Left kidney (tissue), 8 donors: ENCODE measurements at places on chromosomes 12 and 14.

GRCh38 chr12:121932914-121933521 lies 14.6 kb downstream of the CFAP251 start:
- DNase-seq = no peak

- DNase-seq = no peak
Observed at GRCh38 chr12:105100207-105100985, 7.1 kb upstream of the WASHC4 start.

- no peak for DNase-seq
Observed at GRCh38 chr12:112179916-112180315, 54.6 kb downstream of the TRAFD1 start.

DNA sequence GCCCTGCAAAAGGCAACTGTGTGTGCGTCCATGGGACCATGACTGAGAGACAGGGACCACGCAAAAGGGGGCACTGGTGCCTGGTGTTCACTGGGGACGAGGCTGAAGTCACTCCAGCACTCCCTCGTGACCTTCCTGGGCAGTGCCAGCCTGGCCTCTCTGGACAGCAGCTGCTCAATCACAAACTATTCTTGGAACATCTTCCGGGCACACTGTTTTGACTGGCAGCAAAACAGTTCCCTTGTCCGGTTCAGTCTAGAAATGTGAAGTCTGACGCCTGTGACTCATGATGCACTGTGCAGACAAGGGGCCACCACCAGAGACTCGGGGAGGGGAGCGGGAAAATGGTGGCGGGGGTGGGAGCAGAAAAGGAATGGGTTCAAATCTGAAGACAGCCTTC lies 20.8 kb downstream of the SNRNP35 start:
- no peak for DNase-seq

GRCh38 chr12:131132118-131132892 lies 178.6 kb downstream of the ADGRD1 start:
- peak; percentile 79 for DNase-seq

DNA sequence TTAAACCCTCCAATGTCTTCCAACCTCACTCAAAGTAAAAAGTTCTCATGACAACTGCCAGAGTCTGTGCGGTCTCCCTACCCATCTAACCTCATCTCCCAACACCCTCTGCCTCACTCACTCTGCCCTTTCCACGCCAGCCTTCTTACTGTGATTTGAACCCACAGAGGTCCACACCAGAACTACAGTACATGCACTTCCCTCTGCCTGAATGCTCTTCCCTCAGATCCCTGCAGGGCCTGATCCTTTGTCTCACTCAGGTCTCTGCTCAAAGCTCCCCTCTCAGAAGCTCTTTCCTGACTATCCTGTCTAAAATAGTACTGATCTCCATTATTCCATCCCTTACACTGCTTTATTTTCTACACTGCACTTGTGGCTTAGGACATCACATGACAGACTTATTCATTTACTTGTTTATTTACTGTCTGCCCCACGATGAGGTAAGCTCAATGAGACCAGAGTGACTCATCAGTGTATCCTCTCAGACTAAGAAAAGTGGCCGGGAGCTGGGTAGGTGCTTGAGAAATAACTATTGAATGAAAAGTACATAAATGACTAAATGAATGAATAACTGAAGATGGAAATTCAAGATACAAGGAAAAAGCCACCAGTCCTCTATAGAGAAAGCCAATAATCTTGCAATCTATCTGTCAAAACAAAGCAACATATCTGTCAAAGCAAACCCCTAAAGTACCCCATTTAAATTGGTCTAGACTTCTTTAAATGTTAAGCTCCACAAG lies 17.1 kb downstream of the POMT2 start:
- no peak for DNase-seq

DNA sequence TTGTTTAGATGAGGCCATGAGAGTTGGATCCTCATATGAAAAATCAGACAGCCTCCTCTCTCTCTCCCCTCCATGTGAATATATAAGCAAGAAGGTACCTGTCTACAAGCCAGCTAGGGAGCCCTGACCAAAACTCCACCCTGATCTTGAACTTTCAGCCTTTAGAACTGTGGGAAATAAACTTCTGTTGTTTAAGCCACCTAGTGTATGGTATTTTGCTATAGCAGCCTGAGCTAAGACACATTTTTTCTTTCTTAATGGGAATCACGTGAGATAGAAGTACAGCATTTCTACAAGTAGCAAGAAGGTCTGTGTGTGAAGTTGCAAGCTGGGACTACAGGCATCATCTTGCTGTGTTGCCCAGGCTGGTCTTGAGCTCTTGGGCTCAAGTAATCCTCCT lies 16.3 kb upstream of the ABHD12B start:
- no peak for DNase-seq

- DNase-seq = no peak
Observed at GRCh38 chr14:69326611-69327010, 66.7 kb downstream of the GALNT16 start.

- no peak for DNase-seq
Observed at GRCh38 chr12:89756585-89757398, 48.2 kb upstream of the ATP2B1 start.

- DNase-seq = no peak
Observed at GRCh38 chr12:96587691-96588090, 98.3 kb downstream of the CFAP54 start.

- DNase-seq = no peak
Observed at GRCh38 chr14:90154110-90154509, 92.3 kb downstream of the KCNK13 start.

- no peak for DNase-seq
Observed at GRCh38 chr14:67746927-67747326, 45.2 kb downstream of the RDH12 start.
